Caco-2 (cell line): ENCODE measurements at places on chromosomes 7 and 10. TPM values are rescaled to one million over a fixed set of nuclear protein-coding genes. Genes with fewer than 3 reads are reported as not detected.

Gene HYAL4
- total RNA-seq, result 0.14 and 0.68 TPM in 2 replicates

Gene H2BK1
- total RNA-seq, result not detected in 2 replicates

GRCh38 chr10:73218431-73219191 lies 28.4 kb downstream of the DNAJC9 start:
- peak overlapping the region; percentile 82 for H3K27ac ChIP-seq
- no peaks in the 10 kb centered on the region for H3K27me3 ChIP-seq
- H3K36me3 ChIP-seq, result peaks cover 2% of the 10 kb centered on the region

GRCh38 chr10:11424456-11425295 lies 186.8 kb downstream of the USP6NL start:
- H3K36me3 ChIP-seq, result no peaks in the 10 kb centered on the region
- no peak overlapping the region for H3K4me3 ChIP-seq
- no peaks in the 10 kb centered on the region for H3K27me3 ChIP-seq
- H3K27ac ChIP-seq, result no peak overlapping the region

DNA sequence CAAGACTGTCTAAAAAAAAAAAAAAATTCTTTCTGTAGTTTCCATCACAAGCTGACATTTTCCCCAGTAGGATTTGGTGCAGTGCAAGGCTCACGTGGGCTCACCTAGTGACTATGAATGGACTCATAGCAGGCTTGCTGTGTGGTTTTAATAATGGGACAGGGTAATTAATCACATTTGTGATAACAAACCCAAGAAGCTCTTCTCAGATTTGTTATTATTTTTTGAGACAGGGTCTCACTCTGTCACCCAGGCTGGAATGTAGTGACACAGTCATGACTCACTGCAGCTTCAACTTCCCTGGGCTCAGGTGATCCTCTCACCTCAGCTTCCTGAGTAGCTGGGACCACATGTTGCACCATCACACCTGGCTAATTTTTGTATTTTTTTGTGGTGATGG lies 40.0 kb downstream of the NACAD start:
- no peaks in the 10 kb centered on the region for H3K4me1 ChIP-seq
- no peaks in the 10 kb centered on the region for H3K27me3 ChIP-seq
- no peak overlapping the region for H3K27ac ChIP-seq
- no peak overlapping the region for H3K4me3 ChIP-seq

GRCh38 chr7:133887459-133887858 lies 239.7 kb upstream of the LRGUK start:
- H3K4me3 ChIP-seq, result no peak overlapping the region
- peaks cover 53% of the 10 kb centered on the region for H3K4me1 ChIP-seq
- H3K27me3 ChIP-seq, result no peaks in the 10 kb centered on the region
- H3K27ac ChIP-seq, result peak overlapping the region; percentile 1

GRCh38 chr10:102405108-102405571 lies 9.6 kb downstream of the NFKB2 start:
- no peak for DNase-seq
- no peaks in the 10 kb centered on the region for H3K27me3 ChIP-seq
- no peak overlapping the region for H3K4me3 ChIP-seq
- H3K4me1 ChIP-seq, result peaks cover 21% of the 10 kb centered on the region
- no peaks in the 10 kb centered on the region for H3K36me3 ChIP-seq
